ENCODE measurements at places on chromosomes 5 and 9.
A peak's percentile ranks its signal among the peaks of the same experiment; 100 is the strongest.

DNA sequence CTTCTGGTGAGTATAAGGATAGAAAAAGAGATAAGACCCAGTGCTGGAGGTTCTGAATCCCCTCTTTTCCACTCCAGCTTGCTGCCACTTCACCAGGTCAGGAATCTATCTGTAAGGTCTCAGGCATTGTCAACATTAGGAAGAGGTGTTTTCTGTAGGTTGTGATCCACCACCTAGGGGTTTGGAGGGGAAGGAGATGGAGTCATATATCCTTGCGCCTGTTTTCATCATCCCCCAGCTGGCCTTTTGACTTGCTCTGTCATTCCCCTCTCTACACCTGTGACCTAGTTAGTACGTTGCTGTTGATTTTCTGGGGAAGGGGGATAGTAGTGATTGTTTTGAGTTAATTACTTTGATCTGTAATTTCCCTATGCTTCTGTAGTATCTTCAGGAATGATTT, 20.5 kb downstream of the SPINK5 start:
- no peak for DNase-seq

DNA sequence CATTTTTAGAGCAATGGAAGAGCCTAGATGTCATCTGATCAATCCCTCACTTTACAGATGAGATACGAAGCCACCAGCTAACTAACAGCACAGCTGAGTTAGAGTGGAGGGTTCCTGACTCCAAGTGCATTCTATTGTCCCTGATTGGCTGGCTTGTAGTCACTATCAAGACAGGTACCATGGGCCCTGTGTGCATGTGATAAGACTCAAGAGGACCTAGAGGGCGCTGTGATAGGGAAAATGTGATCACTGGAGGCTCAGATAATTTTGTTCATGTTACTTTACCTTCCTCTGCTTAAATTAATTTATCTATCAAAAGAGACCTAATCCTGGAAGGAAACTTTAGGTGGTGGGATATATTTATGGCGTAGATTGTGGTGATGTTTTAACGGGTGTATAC, 19.5 kb upstream of the SNAPC3 start:
- peak; percentile 81 for DNase-seq

GRCh38 chr5:7589800-7590199, 193.9 kb downstream of the ADCY2 start:
- no peak for DNase-seq

GRCh38 chr9:22855980-22856379, 409.4 kb downstream of the DMRTA1 start:
- DNase-seq, result no peak

DNA sequence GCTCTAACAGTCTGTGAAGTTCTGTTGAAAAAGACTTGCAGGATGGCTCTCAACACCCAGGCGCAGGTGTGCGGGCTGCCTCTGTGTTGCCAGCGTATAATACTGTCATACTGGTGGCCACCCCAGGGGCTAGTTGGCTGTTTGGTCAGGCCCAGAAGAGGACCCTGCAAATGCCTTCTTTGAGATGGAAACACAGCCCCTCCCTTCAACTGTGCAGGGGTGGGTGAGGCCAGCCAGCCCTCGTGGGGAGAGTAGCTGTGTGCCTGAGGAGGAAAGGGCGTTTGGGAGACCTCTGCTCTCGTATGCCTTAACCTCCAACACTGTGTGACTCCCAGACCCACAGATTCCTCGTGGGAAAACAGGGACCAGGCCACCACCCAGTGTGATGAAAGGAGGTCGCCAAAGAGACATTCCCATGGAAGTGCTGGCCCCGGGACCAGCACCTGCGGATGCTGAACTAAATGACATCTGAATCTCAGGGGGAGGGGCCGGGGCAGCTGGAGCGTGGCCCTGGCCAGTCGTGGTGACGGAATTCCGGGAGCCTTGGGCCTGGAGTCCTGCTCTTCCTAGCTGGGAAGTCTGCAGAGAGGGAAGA, 11.3 kb upstream of the SCGB3A1 start:
- DNase-seq, result no peak

DNA sequence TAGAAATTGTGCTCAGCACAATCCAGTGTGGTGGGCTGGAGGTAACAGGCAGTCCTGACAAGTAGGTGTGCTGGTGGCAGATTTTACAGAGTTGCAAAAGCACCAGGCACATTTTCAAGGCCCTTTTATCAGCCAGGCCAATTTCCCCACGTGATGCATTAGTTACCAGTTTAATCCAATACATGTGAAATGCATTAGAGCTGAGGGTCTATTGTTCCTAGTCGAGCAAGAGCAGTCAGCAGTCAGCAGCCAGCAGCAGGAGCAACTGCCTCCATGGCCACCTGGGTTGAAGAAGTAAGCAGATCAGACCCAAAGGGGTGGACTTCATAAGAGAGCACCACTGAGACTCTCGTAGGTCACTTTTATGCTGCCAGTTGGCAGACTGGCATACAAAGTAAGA, 76.7 kb downstream of the EPB41L4A start:
- DNase-seq, result no peak

DNA sequence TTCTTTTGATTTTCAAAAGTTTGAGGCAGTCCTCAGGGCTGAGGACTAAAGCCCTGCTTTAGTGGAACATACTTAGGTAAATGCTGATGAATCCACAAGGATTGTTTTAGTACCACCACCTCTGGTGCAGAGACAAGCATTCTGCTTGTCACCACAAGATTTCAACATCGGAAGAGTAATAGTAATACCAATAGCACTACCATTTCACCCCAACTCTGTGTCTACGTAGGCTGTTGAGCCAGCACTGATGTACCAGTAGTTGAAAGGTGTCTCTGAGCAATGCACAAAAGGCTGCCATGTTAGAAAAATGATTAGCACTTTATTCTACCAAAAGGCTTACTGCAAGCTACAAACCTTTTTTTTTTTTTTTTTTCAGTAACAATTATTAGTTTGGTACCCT, 213.2 kb upstream of the SLC24A2 start:
- DNase-seq, result no peak

GRCh38 chr9:89684912-89685636, 80.3 kb downstream of the GADD45G start:
- DNase-seq, result no peak

GRCh38 chr9:15717290-15717967, 164.6 kb downstream of the CCDC171 start:
- DNase-seq, result no peak

DNA sequence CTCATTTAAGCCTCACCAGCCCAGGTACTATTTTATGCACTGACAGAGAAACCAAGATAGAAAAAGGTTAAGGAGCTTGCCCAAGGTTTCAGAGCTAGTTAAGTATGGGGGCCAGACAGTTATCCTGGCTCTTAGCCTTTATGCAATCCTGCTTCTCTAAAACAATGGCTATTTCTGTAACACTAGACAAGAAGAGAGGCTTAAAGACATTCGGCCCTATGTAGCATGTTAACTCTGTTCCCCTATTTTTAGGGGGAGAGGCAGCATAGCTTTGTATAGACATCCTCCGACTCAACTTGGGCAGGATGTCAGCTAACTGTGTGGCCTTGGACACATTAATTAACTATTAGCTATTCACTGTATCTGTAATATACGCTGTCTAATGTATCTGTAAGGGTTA, 54.6 kb downstream of the LHFPL2 start:
- no peak for DNase-seq

- no peak for DNase-seq
Observed at GRCh38 chr9:114001410-114001685, 76.8 kb downstream of the AMBP start.
